ENCODE measurements at places on chromosomes 16 and 17.

- DNase-seq, result no peak
Observed at GRCh38 chr16:75320435-75320834, 69.0 kb upstream of the BCAR1 start.

GRCh38 chr16:66695471-66695934 is 1.0 kb downstream of the CMTM4 start:
- DNase-seq, result no peak

GRCh38 chr16:84105301-84105815 is 11.4 kb downstream of the MBTPS1 start:
- no peak for DNase-seq

GRCh38 chr17:10556301-10557005 is 7.0 kb upstream of the MYH2 start:
- no peak for DNase-seq

- DNase-seq, result no peak
Observed at GRCh38 chr17:7835814-7836595, 2.0 kb downstream of the KDM6B start.

Measured in fibroblast of skin of left quadriceps (primary cell).